Epithelial cell of alveolus of lung (primary cell): ENCODE measurements at places on chromosomes 4 and X. TPM values are rescaled to one million over a fixed set of nuclear protein-coding genes. Genes with fewer than 3 reads are reported as not detected.

TRPC3 gene
- 1.6 and 3.0 TPM in 2 replicates for total RNA-seq

PGAM4 gene
- total RNA-seq = not detected in 2 replicates

PHEX gene
- total RNA-seq = under 0.01 and 0.56 TPM in 2 replicates

GAGE12J gene
- total RNA-seq = not detected in 2 replicates

RPS6KA3 gene
- total RNA-seq = 20.0 and 37.5 TPM in 2 replicates

SSX3 gene
- total RNA-seq = not detected in 2 replicates

GLOD5 gene
- total RNA-seq = not detected in 2 replicates

TMEM156 gene
- 3.8 and 30.8 TPM in 2 replicates for total RNA-seq

VEGFC gene
- 38.3 and 63.4 TPM in 2 replicates for total RNA-seq

PCDH10 gene
- 2.4 and 4.3 TPM in 2 replicates for total RNA-seq

FAM193A gene
- 13.6 and 21.3 TPM in 2 replicates for total RNA-seq
